ENCODE measurements at places on chromosomes 3 and 15.

GRCh38 chr15:77064063-77064462 is 6.8 kb downstream of the TSPAN3 start:
- DNase-seq: no peak

GRCh38 chr3:160856450-160856849 is 100.4 kb downstream of the PPM1L start:
- no peak for DNase-seq

DNA sequence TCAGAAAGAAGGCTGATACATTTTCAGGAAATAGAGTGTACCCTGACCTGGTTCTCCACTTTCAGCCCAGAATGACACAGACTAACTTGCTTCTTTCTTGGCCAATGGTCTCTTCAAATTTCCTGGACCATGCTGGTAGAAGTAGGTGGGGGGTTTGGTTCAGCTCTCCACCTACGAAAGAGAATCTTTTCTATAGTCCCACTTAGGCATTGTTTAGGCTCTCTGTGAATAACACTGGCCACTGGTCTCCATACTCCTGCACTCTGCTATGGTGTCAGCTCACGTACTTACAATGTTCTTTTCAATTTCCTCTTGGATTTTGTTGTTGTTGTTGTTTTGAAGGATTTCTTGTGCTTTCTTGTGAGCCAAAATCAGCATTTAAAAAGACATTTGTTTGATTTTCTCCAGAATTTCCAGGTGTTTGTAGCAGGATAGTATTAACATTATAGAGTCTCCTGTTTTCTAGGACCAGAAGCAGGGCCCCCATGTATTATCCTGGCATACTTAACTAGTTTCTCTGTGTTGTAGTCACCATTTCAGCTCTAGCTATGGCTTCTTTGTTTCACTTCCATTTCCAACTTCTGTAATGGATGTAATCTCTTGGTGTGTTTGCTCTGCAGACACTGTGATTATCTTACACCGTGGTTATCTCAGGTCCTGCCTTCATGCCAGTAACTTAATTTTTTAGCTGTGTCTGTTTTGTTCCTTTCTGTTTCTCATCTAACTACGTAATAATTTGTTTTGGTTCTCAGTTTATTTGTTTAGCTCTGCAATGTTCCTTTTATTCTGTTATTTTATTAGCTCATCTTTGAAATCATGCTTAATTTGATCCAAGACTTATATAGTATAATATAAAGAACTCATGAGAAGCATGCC is 61.4 kb downstream of the CHRNA7 start:
- no peak for DNase-seq

- no peak for DNase-seq
Measured at GRCh38 chr3:126266291-126266840, 86.0 kb upstream of the ALDH1L1 start.

DNA sequence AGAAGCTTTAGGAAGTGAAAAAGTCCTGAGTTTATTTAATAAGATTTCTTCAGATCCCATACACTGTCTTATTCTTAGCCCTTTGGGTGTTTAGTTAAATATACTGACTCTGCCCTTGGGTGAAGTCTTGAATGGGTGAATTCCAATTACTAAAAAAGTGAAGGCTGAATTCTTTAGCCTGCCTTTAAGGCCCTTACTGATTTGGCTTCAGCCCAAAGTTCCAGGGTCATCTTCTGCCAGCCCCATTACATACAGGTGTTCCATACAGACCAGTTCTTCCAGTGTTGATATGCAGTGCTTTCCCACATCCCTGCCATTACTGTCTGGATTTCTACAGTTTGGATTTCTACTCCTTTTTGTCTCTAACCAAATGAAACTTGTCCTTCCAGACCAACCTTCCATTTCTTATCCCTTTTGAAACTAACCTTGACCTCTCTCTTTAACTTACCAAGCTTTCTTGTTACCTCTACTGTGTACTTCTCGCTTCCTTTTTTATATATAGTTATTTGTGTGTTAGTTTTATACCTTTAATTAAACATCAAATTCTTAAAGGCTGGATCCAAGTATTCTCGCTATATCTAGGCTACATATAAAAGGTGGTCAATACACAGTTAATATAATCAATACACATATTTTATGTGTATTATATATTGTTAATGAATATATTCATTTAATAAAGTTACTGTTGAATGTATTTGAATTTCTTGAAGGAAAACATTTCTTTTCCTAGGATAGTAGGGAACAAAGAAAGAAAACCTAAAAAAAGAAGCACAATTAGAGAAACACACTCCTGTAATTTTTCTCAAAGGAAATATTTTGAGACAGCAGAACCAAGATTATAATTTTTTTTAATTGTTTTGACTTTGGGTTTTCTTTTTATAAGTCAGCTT is 15.0 kb downstream of the MBNL1 start:
- DNase-seq: peak; percentile 54

DNA sequence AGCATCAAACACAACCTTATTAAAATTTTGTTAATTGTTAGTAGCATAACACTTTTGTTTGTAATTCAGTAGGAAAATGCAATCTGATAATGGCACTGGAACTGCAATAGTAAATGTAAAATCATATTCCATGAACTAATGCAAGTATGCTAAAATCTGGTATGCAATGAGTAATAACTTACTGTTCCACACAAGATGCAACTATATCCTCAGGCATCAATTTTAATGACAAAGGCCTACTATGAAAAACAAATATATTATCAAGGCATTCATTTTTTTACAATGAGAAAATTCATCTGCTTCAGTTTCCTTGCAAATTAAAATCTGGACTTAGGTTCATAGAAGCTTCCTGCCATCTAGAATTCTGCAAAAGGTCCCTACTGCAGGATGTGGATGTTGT is 1.4 kb upstream of the NSMCE3 start:
- DNase-seq: peak; percentile 72

DNA sequence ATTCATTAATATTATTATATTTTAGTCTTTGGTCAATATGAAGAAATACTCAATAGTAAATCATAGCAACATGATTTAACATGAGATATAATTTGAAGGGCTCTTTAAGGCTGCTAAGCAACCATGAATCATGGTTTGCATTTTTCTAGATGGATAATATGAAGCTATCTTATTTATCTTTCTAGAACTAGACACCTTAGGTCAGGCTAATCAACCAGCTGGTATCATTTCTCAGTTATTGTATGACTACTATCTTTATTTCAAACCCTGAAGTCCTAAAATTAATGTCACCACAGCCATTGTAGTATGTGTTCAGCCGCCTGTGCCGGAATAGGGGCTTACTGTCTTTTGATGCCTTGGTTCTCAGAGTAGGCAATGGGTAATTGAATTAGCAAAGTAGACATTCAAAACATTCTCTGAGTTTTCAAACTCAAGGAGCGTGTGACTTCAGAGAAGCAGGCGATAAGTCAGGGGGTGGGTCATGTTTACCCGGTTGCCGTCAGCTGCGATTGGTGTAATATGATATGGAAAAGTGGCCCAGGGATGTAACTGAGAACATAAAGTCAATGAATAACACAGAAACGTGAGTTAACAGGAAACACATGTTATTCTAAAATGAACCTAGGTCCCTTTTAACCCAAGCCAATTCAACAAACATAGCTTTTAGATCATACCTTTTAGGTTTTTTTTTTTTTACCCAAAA is 93.4 kb upstream of the CTDSPL start:
- peak; percentile 15 for DNase-seq

DNA sequence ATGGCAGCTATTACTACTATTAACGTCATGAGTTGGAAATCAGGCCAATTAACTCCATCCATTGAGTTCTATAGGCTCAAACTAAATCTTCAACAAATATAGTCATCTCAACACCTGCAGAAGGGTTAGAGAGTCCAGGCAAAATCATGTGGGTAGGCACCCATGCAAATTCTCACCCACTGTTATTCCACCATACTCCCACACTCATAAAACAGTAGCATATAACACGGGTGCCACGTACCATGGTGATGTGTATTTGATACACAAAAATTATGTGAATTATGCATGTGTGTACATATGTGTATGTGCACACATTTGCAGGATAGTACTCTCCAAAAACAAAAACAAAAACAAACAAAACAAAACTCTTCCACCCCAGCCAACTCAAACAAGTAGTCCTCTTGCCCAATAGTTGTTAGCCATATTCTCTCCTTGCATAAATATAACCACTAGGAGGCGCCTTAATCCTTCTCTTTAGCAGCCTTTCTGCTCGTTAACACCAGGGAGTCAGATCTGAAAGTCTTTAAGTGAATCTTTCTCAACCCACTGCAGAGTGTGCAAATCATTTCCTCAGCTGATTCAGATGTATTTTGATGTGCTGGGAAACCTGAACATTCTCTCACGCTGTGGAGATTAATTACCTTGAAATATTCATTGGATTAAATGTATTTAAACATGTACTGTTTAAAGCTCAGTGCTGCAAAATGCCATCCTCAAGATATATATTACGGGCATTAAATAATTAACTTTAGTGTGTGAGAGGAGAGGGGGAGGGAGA is 38.0 kb upstream of the COPB2 start:
- peak; percentile 85 for DNase-seq

GRCh38 chr3:52836986-52837385 is 2.2 kb upstream of the MUSTN1 start:
- no peak for DNase-seq

GRCh38 chr3:46917257-46917656 is 39.7 kb downstream of the PTH1R start:
- DNase-seq: no peak

GRCh38 chr3:4575381-4575780 is 82.2 kb downstream of the ITPR1 start:
- DNase-seq: peak; percentile 86

Data from epithelial cell of esophagus (primary cell).